ENCODE measurements at places on chromosomes 6 and 20.

DNA sequence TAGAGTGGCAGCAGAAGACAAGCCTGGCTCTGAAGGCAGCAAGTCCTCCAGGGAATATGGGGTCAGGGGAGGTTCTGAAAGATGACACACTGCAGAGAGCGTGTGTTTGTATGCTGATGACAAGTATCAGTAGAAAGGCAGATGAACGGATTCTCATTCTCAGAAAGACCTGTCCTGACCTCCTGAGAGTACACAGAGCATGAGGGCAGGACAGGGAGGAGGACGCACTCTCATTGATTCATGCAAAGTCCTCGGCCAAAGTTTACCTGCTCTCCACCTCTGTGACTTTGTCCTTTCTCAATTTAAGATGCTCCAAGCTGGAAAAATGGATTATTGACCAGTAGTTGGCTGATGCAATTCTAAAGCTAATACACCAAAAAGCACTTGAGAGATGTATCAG is 156.7 kb downstream of the LPA start:
- no peak for DNase-seq

- DNase-seq: no peak
Observed at GRCh38 chr6:145899915-145900569, 64.1 kb downstream of the SHPRH start.

DNA sequence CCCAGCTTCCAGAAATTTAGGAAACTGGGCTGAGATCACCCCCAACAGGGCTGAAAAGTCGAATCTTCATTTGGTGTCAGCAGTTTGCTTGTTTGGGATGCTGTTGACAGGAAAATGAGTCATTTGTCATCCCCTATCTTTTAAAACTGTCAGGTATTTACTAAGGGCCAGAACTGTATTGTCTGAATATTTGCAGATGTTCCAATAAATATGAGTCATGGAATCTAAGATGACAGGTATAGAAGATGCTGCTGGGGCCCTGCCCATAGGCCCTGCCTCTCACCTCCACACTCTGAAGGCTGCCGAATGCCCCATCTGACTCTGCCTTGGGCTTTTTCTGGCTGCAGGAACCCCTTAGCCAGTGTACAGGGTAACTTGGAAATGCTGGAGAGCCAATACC is 3.9 kb downstream of the ETV7 start:
- no peak for DNase-seq

GRCh38 chr20:64033981-64034493 is 1.9 kb upstream of the C20orf204 start:
- DNase-seq: no peak

DNA sequence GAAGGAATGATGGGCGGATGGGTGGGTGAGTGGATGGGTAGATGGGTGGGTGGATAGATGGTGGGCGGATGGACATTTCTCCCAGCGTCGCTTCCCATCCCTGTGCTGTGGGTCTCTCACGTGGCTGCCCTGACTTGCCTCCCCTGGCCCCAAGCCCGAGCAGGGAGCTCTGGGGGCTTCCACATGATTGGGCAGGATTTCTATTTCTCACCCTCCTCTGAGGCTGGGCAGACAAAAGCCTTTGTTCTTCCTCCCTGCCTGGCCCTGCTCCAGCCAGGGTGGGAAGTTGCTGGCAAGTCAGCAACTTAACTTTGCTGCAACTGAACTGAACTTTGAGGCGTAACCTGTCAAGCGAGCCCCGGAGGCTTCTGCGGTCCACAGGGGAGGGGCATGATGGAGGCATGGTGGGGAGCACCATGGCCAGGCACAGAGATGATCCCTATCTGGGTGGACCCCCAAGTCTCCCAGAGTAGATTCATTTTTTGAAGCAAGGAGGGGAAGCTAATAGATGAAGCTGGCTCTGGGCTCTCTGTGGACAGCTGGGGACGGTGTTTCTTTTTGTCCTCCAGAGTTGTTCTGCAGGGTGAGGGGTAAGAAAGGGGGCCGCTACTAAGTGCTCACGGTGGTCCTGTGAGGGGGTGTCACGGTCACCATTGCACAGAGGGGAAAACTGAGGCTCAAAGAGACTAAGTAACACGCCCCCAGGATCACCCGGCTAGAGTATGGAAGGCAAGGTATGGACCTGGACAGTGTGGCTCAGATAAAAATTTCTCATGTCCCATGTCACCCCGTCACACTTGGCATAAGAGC is 140.1 kb downstream of the CEBPB start:
- no peak for DNase-seq

DNA sequence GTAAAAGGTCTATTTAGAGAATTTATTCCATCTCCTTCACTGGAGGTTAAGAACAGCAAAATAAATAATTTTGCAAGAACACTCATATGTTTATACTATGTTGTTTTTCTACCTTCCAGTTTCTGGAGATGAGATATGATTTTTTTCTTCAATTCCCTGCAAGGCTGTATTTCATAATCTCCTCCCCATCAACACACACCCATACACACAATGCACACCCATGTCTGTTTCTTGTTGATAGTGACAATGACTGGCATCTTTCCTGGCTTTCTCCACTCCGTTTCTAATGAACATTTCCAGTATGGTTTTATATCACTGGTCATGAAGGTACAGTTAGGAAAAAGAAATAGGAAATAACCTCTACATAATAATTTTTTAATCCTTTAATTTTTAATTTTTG is 202.1 kb downstream of the ARHGAP18 start:
- DNase-seq: no peak

DNA sequence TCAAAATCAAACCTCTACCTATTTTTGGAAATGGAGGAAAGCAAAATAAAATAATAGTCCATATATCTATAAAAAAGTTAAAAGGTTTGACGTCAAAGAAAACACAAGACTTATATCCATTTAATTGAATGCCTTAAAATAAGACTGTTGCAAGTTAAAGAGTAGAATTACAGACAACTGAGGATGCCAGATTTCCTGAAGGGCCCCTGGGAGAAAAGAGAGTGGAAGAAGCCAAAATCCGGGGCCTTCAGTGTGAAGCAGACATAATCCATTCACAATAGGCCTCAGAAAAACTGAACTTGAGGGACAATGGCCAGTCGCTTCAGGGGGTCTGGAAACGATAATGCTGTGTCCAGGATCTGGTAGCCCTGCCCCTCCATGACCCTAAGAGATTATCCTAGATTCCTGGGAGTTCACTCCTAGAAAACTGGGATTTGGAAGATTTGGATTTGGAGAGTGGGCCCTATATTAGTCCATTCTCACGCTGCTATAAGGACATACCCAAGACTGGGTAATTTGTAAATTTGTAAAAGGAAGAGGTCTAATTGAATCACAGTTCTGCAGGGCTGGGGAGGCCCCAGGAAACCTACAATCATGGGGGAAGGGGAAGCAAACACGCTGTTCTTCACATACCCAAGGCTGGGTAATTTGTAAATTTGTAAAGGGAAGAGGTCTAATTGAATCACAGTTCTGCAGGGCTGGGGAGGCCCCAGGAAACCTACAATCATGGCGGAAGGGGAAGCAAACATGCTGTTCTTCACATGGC is 94.0 kb upstream of the SLC2A12 start:
- DNase-seq: no peak

- no peak for DNase-seq
Observed at GRCh38 chr6:101826269-101826668, 432.8 kb downstream of the GRIK2 start.

- peak; percentile 52 for DNase-seq
Observed at GRCh38 chr6:41697861-41698781, 37.3 kb downstream of the TFEB start.

- DNase-seq: no peak
Observed at GRCh38 chr6:114558153-114558552, 215.3 kb upstream of the HS3ST5 start.

DNA sequence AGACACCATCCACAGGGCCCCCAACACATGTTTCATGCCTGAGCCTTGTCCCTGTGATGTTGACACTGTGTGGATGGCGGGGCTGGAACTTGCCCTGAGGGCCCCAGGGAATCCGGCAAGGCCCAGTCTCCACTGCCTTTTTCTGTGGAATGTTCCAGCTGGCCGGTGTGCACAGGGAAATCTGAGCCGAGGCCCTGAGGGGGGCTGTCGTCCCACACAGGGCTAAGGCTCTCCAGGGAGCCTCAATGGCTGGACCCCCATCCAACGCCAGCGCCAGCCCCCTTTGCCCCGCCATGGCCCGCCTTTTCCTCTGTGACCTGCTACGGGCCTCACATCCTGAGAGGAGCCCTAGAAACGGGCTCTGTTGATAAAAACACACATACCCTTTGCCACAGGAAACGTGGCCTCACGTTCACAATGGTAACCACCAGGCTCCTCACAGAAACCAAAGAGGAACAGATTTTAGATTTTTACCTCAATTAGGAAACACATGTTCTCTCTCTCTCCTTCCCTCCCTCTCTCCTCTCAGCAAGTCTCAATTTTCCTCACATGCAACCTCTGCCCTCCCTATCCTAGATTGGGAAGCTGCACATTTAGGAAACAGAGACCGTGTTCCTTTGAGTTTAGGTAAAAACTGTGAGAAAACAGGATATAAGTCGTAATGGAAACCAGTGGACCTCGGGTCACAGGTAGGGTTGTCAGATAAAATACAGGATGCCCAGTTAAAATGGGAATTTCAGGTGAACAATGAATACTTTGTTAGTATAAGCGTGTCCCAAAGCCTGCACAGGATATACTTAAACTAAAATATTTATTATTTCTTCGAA is 13.7 kb upstream of the ZNF831 start:
- no peak for DNase-seq

DNA sequence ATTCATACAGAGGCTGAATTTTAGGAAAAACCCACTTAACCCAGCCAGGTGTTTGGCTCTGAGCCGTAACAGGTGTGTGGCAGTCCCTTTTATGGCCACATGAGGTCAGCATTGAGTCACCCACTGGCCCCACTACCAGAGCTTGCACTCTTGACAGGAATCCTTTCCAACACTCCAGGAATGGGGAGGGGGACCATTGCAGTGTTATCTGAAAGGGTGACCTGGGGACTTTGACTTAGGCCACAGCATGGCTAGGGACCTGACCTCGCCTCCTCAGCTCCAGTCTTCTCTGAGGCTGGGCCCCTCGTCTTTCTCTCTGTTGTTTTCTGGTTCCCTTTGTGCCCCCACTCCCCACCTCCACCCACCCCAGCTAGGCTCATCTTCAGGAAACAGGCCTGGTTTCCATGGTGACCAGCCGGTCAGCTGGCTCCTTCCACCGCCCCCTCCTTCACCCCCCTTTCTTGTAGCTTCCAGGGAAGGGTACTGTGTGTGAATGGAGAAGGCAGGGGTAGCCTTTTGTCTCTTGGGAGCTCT is 2.1 kb upstream of the TMEM151B start:
- no peak for DNase-seq

DNA sequence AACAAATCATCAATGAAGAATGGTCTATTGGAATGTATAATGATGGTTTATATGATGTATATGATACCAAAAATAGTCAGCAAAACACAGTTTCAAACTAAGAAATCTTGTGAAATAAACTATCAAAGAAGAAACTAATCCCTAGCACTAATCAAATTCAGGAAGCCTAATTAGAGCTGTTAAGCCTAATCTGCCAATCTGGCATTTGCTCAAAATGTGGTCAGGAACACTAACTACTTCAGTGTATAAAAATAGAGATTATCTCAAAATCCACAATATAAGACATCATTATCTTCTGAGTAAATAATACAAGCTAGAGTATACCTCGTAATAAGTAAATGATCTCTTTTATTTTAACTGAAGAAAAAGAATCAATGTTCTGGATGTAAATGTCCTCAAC is 12.8 kb upstream of the AKAP7 start:
- DNase-seq: no peak

DNA sequence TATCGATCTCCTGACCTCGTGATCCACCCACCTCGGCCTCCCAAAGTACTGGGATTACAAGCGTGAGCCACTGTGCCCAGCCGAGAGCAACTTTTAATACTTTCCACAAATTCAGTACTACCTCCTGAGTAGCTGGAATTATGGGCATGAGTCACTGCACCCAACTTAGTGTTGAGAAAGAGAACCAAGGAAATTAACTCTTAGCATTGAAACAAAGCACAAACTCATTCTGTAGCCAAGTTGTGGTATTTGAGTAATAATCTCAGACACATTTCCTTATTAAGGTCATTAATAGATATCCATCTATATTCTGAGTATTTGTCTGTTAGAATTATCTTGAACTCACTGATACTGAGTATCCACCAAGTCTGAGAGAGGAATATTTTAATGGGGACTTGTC is 14.3 kb upstream of the ELOVL2 start:
- DNase-seq: no peak

- no peak for DNase-seq
Observed at GRCh38 chr6:96532399-96532798, 10.8 kb downstream of the UFL1 start.

GRCh38 chr6:150485161-150485958 is 114.3 kb upstream of the PLEKHG1 start:
- DNase-seq: no peak

DNA sequence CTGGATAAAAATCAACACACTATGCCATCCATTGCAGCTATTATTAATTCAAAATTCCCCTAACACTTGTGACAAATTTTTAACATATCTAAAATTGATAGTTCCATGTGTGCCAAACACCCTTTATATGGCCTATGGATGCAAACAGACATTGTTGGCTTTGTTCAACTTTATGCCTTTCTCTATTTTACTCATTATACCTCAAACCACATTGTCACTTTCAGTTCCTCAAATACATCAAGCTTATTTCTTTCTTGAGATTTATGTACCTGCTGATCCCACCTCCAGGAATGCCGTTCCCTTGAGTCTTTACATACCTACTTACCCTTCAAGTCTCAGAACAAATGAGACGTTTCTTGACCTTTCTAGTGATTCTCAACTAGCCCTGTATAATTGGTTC is 193.5 kb upstream of the PLN start:
- no peak for DNase-seq
